Prostate gland (tissue), 2 donors: ENCODE measurements at places on chromosomes 1 and 21. TPM values are rescaled to one million over a fixed set of nuclear protein-coding genes. Genes with fewer than 3 reads are reported as not detected.

DNA sequence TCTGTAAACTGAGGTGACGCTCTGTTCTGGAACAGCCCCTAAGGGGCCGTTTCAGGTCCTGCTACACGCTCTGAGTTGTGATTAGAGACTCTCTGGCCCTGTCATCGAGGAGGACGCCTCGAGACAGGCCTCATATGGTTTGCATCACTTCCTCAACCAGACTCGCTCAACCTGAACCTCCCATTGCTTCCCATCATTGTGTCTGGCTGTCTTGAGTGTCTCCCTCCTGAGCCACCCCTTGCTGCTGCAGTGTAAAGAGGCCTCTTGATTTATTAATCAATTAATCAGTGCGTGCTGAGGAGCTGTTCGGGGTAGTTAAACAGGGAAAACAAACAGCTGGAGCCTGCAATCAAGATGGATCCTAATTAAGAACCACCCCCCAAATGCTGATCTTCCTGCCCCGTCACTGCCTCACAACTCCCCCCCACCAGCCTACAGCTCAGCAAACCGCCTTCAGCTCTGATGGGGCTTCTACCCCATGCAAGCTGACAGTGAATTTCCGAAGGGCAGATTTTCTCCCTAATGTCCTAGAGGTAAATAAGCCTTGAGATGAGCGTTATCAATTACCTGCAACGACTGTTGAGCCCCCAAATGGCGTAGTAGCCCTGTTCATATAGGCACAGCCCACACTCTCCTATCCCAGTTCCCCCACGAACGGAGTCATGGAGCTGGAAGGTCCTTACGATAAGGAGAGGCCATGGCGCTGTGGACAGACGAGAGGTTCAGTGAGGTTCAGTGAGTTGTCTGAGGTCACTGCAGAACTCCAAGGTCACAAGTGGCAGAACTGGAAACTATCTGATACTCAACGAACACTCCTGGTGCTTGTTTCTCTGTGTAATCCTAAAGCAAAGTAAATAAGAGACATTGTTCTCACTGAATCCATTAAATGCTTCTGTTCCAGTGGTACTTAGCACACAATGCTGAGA is 210.6 kb downstream of the KIF26B start:
- H3K27ac ChIP-seq = no peak overlapping the region
- no peak overlapping the region for H3K4me3 ChIP-seq
- no peaks in the 10 kb centered on the region for H3K27me3 ChIP-seq
- no peaks in the 10 kb centered on the region for H3K4me1 ChIP-seq
- no peaks in the 10 kb centered on the region for H3K36me3 ChIP-seq

- no peak overlapping the region for H3K27ac ChIP-seq
- no peaks in the 10 kb centered on the region for H3K36me3 ChIP-seq
- H3K4me3 ChIP-seq = no peak overlapping the region
- peak; percentile 14 for DNase-seq
Observed at GRCh38 chr1:87449348-87449963, 120.8 kb downstream of the LMO4 start.

The MAP7D1 gene
- total RNA-seq = 97.3 TPM

The NCMAP gene
- total RNA-seq = 2.0 TPM

The HSPB7 gene
- 20.4 TPM for total RNA-seq

The SELE gene
- 3.0 TPM for total RNA-seq

The CD1B gene
- not detected for total RNA-seq

The LCE6A gene
- not detected for total RNA-seq

The DNASE2B gene
- total RNA-seq = 8.6 TPM

The GPR52 gene
- total RNA-seq = 6.0 TPM

DNA sequence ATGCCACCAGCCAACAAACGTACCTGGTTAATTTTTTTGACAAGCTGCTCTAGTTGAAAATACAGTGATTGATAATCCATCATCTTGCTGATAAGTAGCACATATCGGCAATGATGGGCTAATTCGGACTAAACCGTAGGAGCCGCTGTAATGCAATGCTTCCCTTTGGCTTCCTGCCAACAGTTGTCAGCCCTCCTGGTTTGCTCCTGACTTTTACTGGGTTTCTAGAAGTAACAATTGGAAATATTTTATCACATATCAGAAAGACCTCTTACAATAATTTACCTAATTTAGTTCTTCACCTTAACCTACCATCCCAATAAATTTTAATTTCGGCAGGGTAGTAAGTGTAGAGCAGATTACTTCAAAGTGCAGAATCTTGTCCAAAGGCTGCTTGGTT is 148.5 kb downstream of the DHRS3 start:
- no peaks in the 10 kb centered on the region for H3K36me3 ChIP-seq
- no peaks in the 10 kb centered on the region for H3K27me3 ChIP-seq
- H3K27ac ChIP-seq = peak overlapping the region; percentile 29
- no peak overlapping the region for H3K4me3 ChIP-seq
- peaks cover 19% of the 10 kb centered on the region for H3K4me1 ChIP-seq

DNA sequence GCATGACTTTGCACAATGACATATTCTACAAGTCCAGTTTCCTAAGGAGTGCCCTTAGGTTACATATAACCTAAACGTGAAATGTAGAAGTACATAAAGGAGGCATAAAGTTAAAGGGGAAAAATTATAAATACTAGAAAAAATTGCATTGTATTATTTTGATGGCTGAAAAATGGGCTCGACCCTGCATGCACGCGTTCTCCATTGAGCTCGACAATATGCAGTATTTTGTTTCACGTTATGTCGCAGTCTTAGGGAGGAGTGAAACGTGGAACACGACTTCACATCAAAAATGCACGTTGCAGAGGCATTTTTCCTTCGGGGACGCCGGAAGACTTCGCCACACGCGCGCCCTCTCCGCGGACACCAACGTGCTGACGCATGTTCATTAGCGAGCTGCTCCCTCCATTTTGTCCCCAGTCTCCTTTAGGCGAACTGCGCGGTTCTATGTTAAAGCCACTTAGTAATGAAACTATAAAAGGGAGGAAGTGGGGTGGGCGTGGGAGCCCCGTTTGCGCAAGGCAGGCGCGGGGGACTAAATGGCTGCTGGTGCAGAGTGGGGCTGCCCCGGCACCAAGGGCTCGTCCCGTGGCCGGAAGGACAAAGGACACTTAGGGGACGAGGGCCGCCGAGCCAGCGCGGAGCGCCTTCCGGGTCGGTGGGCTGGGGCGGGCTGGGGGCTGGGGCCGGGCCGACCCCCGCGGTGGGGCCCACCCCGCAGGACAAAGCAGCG is 749 bp upstream of the COX20 start:
- no peaks in the 10 kb centered on the region for H3K36me3 ChIP-seq
- peak overlapping the region; percentile 87 for H3K4me3 ChIP-seq
- no peaks in the 10 kb centered on the region for H3K4me1 ChIP-seq
- no peaks in the 10 kb centered on the region for H3K27me3 ChIP-seq

The SPATA46 gene
- total RNA-seq = 0.62 TPM

DNA sequence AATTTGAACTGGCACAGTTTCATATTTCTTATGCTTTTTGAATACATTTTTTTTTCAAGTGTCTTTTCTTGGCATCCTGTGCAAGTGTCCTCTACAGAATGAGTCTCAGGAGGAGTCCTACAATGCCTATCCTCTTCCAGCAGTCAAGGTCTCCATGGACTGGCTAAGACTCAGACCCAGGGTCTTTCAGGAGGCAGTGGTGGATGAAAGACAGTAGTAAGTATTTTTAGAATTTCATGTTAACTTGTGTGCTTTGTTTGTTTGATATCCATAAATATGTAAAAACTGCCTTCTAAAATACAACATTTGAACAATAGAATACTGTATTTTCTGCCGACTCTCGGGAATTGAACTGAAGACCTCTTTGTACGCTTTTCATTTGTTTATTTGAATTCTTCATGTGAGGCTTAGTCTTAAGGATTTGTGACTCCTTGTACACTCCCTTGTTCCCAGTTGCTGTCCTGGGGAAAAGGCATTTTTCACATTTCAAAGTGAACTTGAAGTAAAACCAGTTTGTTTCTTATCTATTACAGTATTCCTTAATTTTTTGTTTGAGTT is 56.6 kb downstream of the NCF2 start:
- H3K27me3 ChIP-seq = no peaks in the 10 kb centered on the region
- no peak overlapping the region for H3K27ac ChIP-seq
- no peaks in the 10 kb centered on the region for H3K36me3 ChIP-seq
- no peak for DNase-seq
- no peaks in the 10 kb centered on the region for H3K4me1 ChIP-seq
